Skin of body (tissue), 3 donors: ENCODE measurements at places on chromosomes 4 and X. TPM values are rescaled to one million over a fixed set of nuclear protein-coding genes. Genes with fewer than 3 reads are reported as not detected.

DNA sequence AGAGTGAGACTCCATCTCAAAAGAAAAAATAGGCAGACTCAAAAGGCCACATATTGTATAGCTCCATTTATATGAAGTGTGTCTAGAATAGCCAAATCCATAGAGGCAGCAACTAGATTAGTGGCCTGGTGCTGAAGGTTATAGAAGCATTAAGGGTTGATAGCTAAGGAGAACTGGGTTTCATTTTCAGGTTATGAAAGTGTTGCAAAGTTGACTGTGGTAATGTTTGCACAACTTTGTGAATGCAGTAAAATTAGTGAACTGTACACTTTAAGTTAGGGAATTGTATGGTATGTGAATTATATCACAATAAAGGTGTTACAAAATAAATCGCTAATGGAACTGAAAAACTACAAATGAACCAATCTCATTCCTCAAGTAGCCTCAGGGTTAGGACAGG lies 28.3 kb downstream of the TXLNG start:
- no peak for DNase-seq

DNA sequence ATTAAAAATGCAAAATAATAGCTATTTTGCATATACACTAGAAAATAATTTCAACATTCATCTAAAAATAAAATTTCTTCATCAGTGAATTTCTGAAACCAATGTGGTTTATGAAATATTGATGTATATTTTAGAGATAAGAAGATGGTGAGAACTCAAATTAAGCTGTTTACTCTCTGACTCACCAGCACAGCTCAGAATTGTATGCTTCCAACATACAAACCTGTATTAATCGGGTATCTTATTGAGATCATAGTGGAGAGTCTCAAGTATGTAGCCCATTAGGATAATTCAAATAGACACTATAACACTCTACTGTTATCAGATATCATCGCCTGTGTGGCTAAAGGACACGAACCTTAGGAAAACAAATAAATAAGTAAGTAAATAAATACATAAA lies 899.5 kb upstream of the INTU start:
- no peak for DNase-seq

DNA sequence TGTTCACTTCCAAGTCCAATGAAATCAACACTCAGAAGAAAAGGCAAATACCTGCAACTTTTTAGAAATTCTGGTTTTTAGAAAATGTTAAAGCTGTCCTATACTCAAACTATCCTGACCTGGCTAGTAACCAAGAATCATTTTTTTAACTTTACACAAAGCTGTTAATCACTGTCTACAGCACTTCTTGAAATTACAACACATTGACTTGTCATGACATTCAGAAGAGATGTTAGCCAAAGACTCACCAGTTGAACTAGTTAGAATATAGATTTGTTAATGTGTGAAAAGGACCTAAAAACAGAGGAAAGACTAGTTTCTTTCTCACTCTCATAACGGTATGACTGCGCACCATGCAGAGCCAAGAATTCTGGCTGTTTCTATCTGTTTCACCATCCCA lies 98.8 kb downstream of the COX18 start:
- no peak for DNase-seq

Gene FAM184B
- 0.69 TPM for total RNA-seq

Gene SLC2A9
- total RNA-seq, result 5.0 TPM

Gene SPANXA2
- not detected for total RNA-seq

DNA sequence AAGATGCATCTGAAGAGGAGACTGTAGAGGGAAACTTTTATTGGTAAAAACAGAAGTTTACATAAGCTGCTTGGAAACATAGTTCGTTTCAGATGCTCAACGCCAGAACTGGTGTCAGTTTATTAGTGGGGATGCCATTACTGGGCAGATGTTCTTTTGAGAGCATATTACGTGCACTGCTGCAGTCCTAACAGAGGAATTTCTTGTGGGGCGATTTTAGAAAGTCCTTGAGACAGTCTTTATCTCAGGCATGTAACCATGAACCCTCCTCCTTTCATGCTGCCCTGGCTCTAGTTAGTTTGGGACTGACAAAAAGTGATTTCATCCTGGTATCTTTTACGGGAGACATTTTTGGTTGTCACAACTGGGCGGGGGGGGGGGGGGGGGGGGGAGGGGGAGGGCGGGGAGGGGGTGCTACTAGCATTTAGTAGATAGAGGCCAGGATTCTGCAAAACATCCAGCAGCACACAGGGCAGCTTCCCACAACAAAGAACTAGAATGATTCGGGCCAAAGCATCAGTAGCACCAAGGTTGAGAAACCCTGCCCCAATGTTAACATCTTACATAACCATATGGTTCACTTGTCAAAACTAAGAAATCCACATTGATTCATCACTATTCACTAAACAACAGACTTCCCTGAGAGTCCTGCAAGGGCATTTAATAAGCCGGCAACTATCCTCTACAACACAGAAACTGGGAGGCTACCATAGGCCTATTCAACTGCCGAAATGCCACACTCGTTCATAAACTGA lies 118.6 kb upstream of the FTHL17 start:
- no peak for DNase-seq

DNA sequence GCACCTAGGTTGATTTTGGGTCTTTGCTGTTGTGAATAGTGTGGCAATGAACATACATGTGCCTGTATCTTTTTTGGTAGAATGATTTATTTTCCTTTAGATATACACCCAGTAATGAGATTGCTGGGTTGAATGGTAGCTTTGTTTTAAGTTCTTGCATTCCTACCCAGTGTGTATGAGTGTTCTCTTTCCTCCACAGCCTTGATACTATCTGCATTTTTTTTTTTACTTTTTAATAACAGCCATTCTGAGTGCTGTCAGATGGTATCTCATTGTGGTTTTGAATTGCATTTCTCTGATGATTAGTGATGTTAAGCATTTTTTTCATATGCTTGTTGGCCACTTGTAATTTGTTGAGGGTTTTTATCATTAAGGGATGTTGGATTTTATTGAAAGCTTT lies 351.8 kb upstream of the GNPDA2 start:
- DNase-seq, result no peak
